SHP77 treated with DMSO at 0.1 percent for 48 hours (cell line): ENCODE measurements at places on chromosomes 13 and 19.

GRCh38 chr13:28851422-28851821, 31.3 kb downstream of the MTUS2 start:
- no peak for DNase-seq

- no peak for DNase-seq
Observed at GRCh38 chr13:97761796-97762540, 191.5 kb upstream of the IPO5 start.

- no peak for DNase-seq
Observed at GRCh38 chr19:41541990-41542584, 33.9 kb upstream of the CEACAM21 start.

DNA sequence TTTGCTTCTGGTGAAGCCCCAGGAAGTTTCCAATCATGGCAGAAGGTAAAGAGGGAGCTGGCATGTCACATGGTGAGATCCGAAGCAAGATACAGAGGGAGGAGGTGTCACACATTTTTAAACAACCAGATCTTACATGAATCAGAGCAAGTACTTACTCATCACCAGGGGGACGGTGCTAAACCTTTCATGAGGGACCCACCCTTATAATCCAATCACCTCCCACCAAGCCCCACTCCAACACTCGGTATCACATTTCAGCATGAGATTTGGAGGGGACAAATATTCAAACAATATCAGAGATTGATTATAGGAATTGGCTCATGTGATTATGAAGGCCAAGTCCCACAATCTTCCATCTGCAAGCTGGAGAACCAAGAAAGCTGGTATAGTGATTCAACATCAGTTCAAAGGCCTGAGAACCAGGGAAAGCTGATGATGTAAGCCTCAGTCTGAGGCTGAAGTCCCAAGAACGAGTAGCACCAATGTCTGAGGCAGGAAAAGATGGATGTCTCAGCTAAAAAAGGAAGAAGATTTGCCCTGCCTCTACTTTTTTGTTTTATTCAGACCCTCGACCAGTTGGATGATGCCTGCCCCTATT, 58.6 kb upstream of the WDFY2 start:
- no peak for DNase-seq

DNA sequence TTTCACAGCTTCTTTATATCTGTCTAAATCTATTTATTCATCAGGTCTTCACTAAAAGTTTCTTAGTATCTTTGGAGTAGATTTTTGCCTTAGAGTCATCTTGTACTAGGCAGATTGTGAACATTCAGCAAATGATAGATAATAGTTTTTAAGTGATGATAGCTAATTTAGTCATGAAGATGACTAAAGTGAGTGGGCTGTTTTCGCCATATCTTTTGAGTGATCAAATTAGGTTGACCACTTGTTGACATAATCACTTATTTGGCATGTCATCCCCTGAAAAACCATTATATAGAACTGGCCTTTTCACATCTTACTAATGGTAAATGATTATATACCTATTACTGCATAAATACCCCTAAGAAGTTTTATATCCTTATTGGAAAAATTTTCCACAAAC, 999.2 kb downstream of the PCDH17 start:
- no peak for DNase-seq

GRCh38 chr19:55550321-55550650, 4.9 kb upstream of the SBK3 start:
- DNase-seq, result peak; percentile 20

GRCh38 chr13:109157275-109157674, 527.9 kb downstream of the MYO16 start:
- DNase-seq, result no peak

GRCh38 chr13:114177245-114178010, 1.6 kb upstream of the CFAP97D2 start:
- DNase-seq, result no peak

GRCh38 chr19:2791876-2792275, 6.6 kb downstream of the THOP1 start:
- DNase-seq, result no peak

DNA sequence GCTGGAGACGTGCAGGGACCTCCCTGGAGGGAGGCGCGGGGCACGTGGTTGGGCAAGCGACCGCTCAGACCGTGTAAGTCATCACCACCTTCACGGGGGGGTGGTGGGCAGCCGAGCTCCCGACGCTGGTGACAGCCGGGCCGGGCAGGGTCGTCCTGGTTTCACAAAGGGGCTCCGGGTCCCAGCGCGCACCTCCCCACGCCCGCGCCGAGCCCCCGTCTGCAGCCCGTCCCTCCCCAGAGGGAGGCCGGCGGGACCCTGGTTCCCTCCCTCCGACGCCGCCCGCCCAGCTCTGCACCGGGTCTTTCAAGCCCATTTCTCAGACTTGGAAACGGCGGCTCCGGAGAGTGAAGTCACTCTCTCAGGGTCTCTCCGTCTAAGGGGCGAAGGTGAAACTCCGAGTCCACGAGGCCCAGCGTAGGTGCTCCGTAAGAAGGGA, 729 bp upstream of the ARID3A start:
- no peak for DNase-seq

DNA sequence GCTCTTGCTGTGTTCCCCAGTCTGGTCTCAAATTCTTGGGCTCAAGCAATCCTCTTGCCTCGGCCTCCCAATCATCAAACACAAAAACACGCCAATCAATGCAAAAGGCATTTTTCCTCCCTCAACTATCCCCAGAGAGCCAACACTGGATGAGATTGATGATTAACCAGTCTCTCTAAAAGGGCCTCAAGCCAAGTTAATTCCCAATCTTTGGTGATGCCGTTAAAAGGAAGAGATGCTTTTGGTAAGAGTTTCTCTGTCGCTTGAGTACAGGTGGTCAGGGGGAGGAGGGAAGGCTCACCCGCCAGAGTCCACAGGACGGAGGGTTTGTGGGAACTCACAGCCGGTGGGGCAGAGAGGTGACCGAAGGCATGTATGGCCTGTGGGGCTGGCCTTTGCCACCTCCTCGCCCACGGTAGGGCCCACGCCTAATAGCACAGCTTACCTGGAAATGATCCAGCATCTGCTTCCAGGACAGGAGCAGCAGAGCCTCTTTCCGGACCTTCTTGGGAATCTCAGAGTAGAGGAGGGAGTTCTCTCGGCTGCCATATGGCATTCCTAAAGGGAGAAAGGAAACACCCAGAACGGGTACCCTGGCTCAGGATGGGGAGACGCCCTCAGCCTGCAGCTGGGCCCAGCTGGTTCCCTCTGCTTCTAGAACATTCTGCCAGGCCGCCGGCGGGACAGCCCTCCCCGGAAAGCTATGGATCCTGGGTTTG, 18.1 kb downstream of the DPP9 start:
- DNase-seq, result no peak

GRCh38 chr19:30106417-30107095, 164.5 kb downstream of the URI1 start:
- DNase-seq, result no peak

- no peak for DNase-seq
Observed at GRCh38 chr13:36630181-36630803, 43.5 kb upstream of the SERTM1 start.

GRCh38 chr13:41995946-41996345, 35.0 kb upstream of the VWA8 start:
- no peak for DNase-seq

DNA sequence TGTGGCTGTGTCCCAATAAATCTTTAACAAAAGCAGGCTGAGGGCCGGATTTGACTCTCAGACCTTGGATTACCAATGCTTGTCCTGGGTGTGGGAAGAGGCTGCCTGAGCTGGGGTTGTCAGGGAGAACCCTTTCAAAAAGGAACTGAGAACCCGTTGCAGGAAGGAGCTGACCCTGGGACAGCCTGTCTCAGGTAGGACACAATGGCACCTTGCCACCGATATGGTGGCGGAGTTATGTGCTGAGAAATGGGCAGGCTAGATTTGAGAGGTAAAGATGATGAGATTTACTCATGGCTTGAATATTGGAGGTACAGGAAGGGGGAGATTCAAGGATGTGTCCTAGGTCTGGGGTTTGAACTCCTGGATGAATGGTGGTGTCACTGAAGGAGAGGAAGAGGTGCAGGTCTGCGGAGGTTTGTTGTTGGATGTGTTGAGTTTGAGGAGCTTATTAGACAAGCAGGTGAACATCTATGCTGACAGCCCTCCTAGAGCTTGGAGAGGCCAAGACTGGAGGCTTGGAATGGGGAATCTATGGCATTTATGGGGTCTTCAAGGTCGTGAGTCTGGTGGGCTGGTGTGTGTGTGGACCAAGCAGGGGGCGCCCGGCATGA, 7.2 kb downstream of the PLEKHF1 start:
- no peak for DNase-seq

- DNase-seq, result no peak
Observed at GRCh38 chr13:110001670-110002275, 215.4 kb upstream of the IRS2 start.

DNA sequence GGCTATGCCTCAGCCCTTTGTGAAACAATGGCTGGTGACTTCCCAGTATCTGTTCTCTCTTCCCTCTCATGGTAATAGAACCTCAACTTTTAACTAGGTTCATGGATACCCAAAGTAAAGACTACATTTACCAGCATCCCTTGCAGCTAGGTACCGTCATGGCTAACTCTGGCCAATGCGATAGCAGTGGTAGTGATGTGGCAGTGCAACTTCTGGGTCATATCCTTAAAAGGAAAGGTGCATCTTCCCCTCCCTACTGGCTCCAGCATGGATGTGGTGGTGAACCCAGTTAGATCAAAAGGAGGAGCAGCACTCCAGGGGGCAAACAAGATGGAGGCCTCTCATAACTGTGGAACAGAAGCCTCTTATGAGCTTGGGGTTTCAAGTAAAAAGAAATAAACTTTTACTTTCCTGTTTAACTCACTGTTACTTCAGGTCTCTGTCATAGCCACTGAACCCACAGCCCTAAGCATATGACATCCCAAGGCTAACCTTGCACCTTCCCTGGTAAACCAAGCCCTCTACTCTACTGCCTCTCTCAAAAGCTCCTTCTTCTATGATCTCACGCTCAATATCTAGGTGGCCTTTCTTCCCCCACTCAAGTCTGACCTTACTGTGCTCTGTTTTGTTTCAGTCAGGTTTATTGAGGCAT, 104.4 kb downstream of the DOCK9 start:
- no peak for DNase-seq

- DNase-seq, result no peak
Observed at GRCh38 chr13:113420833-113421600, 32.3 kb downstream of the ADPRHL1 start.

GRCh38 chr13:74036373-74036772, 97.8 kb downstream of the KLF12 start:
- DNase-seq, result no peak

DNA sequence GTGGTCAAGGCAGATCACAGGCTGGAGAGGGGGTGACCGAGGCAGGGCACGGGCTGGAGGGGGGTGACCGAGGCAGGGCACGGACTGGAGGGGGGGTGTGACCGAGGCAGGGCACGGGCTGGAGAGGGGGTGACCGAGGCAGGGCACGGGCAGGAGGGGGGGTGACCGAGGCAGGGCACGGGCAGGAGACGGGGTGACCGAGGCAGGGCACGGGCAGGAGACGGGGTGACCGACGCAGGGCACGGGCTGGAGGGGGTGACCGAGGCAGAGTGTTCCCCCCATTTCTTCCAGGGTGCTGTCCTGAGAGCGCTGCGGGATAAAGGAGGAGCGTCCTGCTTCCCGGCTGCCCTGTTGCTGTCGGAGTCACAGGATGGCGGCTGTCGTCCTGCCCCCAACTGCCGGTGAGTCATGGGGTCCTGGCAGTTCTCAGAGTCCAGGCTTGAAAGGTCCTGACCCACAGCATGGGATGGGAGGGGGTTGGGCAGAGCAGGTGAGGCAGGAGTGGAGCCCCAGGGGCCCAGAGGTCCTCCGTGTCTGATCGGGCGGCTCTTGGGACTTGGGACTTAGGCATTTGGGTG, 5.3 kb downstream of the ZNF557 start:
- DNase-seq, result no peak

GRCh38 chr13:73355134-73355533, 296.3 kb downstream of the KLF5 start:
- no peak for DNase-seq

DNA sequence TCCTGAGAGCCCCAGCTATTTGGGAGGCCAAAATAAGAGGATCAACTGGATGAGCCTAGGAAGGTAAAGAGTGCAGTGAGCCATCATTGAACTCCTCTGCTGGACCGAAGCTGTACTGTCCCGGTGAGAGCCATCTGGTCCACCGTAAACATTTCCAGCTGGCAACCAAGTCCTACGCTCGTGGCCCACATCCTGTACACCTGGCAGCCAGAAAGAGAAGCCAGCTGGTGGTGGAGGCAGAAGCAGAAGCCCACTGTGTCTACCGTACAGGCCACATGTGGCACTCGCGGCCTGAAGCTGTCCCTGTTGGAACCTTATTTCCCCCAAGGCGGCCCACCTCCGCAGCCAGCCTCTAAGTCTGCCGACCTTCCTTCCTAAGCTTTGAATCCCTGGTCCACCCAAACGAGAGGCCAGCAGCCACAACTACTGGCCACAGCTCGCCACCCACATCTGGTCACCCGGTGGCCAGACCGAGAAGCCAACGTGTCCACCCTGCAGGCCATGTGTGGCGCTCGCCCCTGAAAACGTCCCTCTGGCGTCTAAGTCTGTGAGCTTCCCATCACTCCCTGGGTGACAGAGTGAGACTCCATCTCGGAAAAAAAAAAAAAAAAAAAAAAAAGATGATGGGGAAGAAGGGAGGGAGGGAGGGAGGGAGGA, 14.2 kb upstream of the ZNF91 start:
- DNase-seq, result no peak

- DNase-seq, result peak; percentile 99
Observed at GRCh38 chr19:50657712-50658440, 8.6 kb downstream of the C19orf81 start.

DNA sequence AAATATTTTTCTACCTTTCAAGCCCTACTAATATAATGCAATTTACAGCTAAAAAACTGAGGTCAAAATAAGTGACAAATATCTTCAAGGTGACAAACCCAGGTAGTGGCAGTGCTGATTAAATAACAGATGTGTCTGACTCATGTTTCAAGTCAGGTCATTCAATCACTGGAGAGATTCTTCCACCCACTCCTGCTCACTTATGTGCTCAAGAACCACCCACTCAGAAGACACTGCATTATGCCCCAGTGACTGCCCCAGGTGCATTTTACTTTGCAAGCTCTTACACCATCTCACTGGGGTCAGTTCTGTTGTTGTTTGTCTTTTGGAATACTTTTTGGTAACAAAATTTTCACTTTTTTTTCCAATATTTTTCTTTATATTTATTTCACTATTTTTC, 2.2 kb downstream of the ZNF100 start:
- no peak for DNase-seq

- DNase-seq, result no peak
Observed at GRCh38 chr13:102816708-102817107, 17.8 kb downstream of the BIVM start.

DNA sequence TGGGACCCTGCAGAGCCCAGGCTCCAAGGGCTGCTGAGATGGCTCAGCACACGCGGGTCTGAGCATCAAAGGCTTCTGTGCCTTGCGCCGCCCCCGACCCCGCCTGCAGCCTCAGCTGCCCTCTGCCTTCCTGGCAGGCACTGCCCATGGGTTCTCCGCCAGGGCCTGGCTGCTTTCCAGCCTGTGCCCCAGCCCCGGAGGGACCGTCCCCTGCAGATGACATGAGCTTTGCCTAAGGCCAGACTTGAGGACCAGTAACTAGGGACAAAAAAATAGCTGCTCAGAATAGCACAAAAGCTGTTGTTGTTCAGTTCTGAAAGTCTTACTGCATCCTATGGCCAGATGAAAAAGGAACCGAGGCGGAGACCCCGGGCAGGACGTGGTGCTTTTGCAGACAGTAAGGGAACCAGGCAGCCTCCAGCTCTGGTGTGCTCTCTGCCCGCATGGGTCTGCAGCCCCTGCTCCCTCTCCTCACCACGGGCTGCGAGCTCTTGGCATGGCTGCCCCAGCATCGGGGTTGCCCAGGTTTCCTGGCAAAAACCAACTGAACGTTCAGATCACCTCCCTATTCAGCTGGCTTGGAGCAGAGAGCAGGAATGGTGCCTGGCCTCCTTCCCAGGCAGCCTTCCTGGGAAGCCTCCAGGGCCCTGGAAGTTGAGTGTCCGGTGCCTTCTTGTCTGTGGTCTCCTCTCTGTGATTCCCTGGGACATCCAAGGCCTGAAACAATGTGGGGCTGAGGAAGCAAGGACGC, 12.5 kb upstream of the CFAP97D2 start:
- peak; percentile 25 for DNase-seq
